ENCODE measurements at places on chromosomes 1 and 21. TPM values are rescaled to one million over a fixed set of nuclear protein-coding genes. Genes with fewer than 3 reads are reported as not detected.

- no peak for DNase-seq
- H3K4me1 ChIP-seq: peaks cover 9% of the 10 kb centered on the region
- no peak overlapping the region for H3K27ac ChIP-seq
- H3K4me3 ChIP-seq: no peak overlapping the region
- H3K36me3 ChIP-seq: no peaks in the 10 kb centered on the region
Observed at GRCh38 chr1:46205791-46206190, 2.7 kb downstream of the LURAP1 start.

DNA sequence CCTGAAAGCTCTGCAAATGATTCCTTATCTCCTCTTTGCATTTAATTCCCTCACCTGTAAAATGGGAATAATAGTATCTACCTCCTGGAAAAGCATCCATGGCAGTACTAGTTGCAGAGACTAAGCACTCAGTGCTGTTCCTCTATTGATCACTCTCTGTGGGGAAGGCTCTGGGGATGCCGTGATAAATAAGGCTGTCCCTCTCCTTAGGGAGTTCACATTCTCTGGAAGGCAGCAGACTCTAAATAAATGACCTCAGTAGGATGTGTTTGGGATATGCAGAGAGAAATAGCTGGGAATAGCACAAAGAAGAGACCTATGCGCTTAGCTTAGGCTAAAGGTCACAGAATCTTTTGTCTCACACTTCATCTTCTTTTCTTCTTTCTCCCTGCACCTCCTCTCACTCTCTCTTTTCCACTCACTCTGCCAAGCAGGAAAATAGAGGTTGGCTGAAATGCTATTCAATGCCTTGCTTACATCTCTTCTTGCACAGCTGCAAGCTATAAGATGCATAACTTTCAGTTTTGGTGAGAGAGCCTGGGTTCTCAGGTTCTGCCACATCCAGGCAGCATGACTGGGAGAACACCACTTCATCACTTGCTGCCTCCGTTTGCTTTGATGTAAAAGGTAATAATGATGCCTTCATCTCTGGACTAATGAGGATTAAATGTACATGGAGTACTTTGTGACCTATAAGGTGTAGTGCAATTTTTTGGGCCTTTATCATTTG, 101.5 kb downstream of the LMX1A start:
- H3K36me3 ChIP-seq: no peaks in the 10 kb centered on the region
- DNase-seq: no peak
- H3K4me1 ChIP-seq: no peaks in the 10 kb centered on the region
- H3K27me3 ChIP-seq: no peaks in the 10 kb centered on the region
- H3K27ac ChIP-seq: no peak overlapping the region

GRCh38 chr1:118396279-118396678, 211.3 kb upstream of the SPAG17 start:
- no peaks in the 10 kb centered on the region for H3K36me3 ChIP-seq
- DNase-seq: no peak
- H3K4me3 ChIP-seq: no peak overlapping the region
- H3K4me1 ChIP-seq: no peaks in the 10 kb centered on the region
- no peak overlapping the region for H3K27ac ChIP-seq

- no peak overlapping the region for H3K4me3 ChIP-seq
- no peaks in the 10 kb centered on the region for H3K36me3 ChIP-seq
- no peaks in the 10 kb centered on the region for H3K27me3 ChIP-seq
- DNase-seq: no peak
- H3K27ac ChIP-seq: no peak overlapping the region
Observed at GRCh38 chr1:48735796-48736195, 40.9 kb downstream of the BEND5 start.

The CFAP45 gene
- 0.32 TPM for total RNA-seq

The APCS gene
- not detected for total RNA-seq

DNA sequence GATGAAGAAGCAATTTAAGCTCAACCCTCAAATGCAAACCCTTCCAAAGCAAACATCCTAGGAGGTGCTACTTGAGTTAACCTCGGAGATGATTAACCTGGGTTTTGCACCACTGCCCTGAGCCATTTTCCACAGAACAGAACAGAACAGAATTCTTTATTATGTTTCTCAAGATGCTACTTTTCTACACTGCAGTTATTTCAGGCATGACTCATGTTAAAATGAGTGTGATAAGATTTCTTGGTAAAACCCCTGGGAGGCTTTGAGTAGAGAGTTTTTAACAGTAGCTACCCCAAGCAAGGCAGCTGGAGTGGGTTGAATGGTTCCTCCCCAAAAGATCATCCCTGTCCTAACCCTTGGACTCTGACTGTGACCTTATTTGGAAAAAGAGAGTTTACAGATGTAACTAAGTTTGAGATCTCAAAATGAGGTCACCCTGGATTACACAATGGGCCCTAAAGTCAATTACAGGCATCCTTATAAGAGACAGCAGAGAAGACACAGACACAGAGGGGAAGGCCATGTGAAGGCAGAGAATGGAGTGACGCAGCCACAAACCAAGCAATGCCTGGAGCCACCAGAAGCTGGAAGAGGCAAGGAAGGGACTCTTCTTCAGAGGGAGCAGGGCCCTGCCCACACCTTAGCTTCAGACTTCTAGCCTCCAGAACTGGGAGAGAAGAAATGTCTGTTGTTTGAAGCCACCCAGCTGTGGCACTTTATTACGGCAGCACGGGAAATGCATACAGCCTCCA, 153.4 kb downstream of the ETS2 start:
- H3K27ac ChIP-seq: peak overlapping the region; percentile 81
- DNase-seq: peak; percentile 51
- peaks cover 52% of the 10 kb centered on the region for H3K4me1 ChIP-seq
- H3K4me3 ChIP-seq: no peak overlapping the region
- no peaks in the 10 kb centered on the region for H3K27me3 ChIP-seq

The RAB4A gene
- 20.9 TPM for total RNA-seq

The EIF3I gene
- total RNA-seq: 43.8 TPM

GRCh38 chr1:202074985-202075384, 47.7 kb upstream of the GPR37L1 start:
- H3K27ac ChIP-seq: peak overlapping the region; percentile 84
- H3K4me1 ChIP-seq: peaks cover 70% of the 10 kb centered on the region
- no peaks in the 10 kb centered on the region for H3K27me3 ChIP-seq
- no peak overlapping the region for H3K4me3 ChIP-seq
- no peaks in the 10 kb centered on the region for H3K36me3 ChIP-seq

DNA sequence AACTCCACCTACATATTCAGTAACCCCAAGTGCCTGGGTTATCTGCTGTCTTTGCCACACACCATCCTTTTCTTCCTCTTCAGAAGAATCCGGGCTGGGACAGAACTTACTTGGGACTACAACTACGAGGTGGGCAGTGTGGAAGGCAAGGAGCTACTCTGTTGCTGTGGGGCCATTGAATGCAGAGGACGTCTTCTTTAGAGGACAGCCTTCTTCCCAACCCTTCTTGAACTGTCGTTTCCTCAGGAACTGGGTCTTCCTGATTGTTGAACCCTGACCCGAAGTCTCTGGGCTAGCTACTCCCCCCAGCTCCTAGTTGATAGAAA, 10.5 kb downstream of the CERS2 start:
- H3K4me3 ChIP-seq: no peak overlapping the region
- H3K27ac ChIP-seq: no peak overlapping the region
- no peak for DNase-seq
- H3K36me3 ChIP-seq: peaks cover 63% of the 10 kb centered on the region
- no peaks in the 10 kb centered on the region for H3K27me3 ChIP-seq

The FGR gene
- total RNA-seq: 8.8 TPM

The GBP3 gene
- 42.4 TPM for total RNA-seq

- H3K27ac ChIP-seq: no peak overlapping the region
- no peak for DNase-seq
- H3K36me3 ChIP-seq: no peaks in the 10 kb centered on the region
- no peaks in the 10 kb centered on the region for H3K27me3 ChIP-seq
- no peaks in the 10 kb centered on the region for H3K4me1 ChIP-seq
Observed at GRCh38 chr1:213423041-213423440, 372.0 kb downstream of the RPS6KC1 start.

GRCh38 chr1:200693327-200693726, 23.6 kb upstream of the DDX59 start:
- no peaks in the 10 kb centered on the region for H3K4me1 ChIP-seq
- DNase-seq: no peak
- no peak overlapping the region for H3K27ac ChIP-seq

GRCh38 chr1:55781944-55782482, 566.8 kb upstream of the USP24 start:
- no peak overlapping the region for H3K4me3 ChIP-seq
- H3K27me3 ChIP-seq: no peaks in the 10 kb centered on the region
- H3K36me3 ChIP-seq: no peaks in the 10 kb centered on the region
- peak overlapping the region; percentile 59 for H3K27ac ChIP-seq
- peak; percentile 15 for DNase-seq

DNA sequence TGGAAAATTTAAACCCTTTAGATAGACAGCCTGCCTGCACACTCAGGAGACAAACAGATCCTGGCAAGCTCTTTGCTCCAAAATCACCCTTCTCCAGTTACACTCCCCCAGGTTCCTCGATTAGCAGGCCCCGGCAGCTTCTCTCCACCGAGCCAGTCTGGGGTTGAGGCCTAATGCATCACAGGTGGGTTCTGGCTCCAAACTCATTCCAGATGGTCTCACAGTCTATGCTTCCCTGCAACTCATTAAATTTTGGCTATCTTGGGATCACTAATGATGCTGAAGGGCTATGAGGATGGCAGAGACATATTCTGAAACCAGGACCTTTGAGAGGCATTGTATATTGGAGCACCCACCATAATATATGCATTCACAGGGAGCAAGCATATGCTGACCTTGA, 559.8 kb upstream of the USP24 start:
- DNase-seq: no peak
- H3K36me3 ChIP-seq: no peaks in the 10 kb centered on the region
- no peaks in the 10 kb centered on the region for H3K27me3 ChIP-seq
- H3K4me1 ChIP-seq: no peaks in the 10 kb centered on the region

DNA sequence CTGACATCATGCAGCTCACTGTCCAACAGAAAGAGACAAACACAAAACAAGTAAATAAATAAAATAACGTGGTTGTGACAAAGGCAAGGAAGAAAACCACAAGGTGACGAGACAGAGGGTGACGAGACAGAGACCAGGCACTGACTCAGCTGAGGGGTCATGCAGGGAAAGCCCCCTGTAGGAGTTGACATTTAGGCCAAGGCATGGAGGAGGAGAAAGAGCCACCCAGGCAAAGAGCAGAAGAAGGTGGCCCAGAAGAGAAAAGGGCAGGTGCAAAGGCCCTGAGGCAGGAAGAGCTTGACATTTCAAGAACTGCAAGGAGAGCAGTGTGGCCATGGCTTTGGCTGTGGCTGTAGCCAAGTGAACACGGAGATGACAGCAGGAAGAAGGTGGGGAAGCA, 65.1 kb upstream of the ID3 start:
- H3K4me1 ChIP-seq: no peaks in the 10 kb centered on the region
- H3K36me3 ChIP-seq: no peaks in the 10 kb centered on the region
- no peaks in the 10 kb centered on the region for H3K27me3 ChIP-seq
- no peak overlapping the region for H3K4me3 ChIP-seq

GRCh38 chr1:44842862-44843655, at the start of gene PTCH2:
Gene PTCH2, minus strand, starts transcription at chr1:44843253. Its CDS starts 321 bp downstream, at chr1:44842932.
- peak within 1 kb of the TSS; percentile 57 for H3K27ac ChIP-seq
- peak; percentile 67 for DNase-seq
- peaks cover 11% of the 10 kb centered on the region for H3K4me1 ChIP-seq
- H3K36me3 ChIP-seq: no peaks in the 10 kb centered on the region
- H3K27me3 ChIP-seq: peaks cover 3% of the 10 kb centered on the region

GRCh38 chr1:230743899-230744298, 3.3 kb upstream of the CAPN9 start:
- H3K27me3 ChIP-seq: no peaks in the 10 kb centered on the region
- DNase-seq: no peak
- H3K4me3 ChIP-seq: no peak overlapping the region
- H3K27ac ChIP-seq: no peak overlapping the region
- no peaks in the 10 kb centered on the region for H3K36me3 ChIP-seq

DNA sequence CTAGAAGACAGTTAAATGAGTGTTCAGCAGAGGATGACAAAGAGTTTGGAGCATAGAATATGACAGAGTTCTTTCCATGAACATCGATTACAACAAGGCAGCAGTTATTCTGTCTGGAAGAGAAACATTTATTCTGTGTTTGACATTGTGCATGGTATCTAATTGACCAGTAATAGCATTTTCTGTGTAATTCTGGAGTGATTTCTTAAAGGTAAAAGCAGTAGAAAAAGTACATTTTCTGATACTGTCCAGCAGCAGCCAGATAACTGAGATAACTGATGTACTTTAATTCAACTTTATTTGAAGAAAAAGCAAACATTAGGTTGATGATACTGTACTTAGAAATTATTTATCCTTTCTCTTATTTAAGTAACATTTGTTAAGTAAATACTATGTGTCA, 497.1 kb downstream of the AGBL4 start:
- H3K27ac ChIP-seq: no peak overlapping the region
- H3K4me1 ChIP-seq: no peaks in the 10 kb centered on the region
- no peaks in the 10 kb centered on the region for H3K27me3 ChIP-seq
- DNase-seq: no peak
- no peaks in the 10 kb centered on the region for H3K36me3 ChIP-seq
- no peak overlapping the region for H3K4me3 ChIP-seq

DNA sequence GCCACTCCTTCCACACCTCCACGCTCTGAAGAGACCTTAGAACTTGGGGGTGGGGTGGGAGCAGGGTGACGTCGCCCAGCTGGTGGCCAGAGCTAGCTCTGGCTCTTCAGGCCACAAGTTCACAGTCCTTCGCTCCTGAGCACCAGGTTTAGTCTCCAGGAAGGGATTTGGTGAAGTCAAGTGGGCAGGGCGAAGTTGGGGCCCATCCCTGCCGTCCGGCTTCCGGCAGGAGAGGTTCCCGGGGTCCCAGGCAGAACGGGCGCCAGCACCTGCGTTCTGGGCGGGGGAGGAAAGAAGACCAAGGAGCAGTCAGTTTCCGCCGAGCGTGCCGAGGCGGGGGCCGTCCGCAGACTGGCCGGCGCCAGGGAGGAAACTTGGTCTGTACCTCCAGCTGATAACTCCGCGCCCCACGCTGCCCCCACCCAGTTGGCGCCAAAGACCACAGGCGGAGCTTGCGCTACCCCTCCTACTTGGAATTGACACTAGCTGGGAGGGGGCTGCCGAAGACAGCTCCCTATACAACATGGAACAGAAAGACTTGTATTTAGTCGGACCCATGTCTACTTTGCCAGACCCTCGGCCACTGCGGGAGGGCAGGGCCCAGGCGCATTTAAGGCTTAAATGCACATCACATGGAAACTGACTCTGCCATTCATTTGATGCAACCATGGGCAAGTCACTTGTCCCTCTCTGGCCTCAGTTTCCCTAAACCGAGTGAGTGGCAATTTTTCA, 995 bp downstream of the ID3 start:
- peaks cover 73% of the 10 kb centered on the region for H3K4me1 ChIP-seq
- no peaks in the 10 kb centered on the region for H3K36me3 ChIP-seq
- DNase-seq: peak; percentile 83
- peak overlapping the region; percentile 96 for H3K27ac ChIP-seq
- H3K4me3 ChIP-seq: peak overlapping the region; percentile 43
- no peaks in the 10 kb centered on the region for H3K27me3 ChIP-seq

- no peak overlapping the region for H3K27ac ChIP-seq
- no peaks in the 10 kb centered on the region for H3K27me3 ChIP-seq
- no peaks in the 10 kb centered on the region for H3K36me3 ChIP-seq
- no peaks in the 10 kb centered on the region for H3K4me1 ChIP-seq
- no peak for DNase-seq
- no peak overlapping the region for H3K4me3 ChIP-seq
Observed at GRCh38 chr1:214471458-214471857, 79.9 kb downstream of the PTPN14 start.

GRCh38 chr1:34186741-34187494, 10.2 kb downstream of the C1orf94 start:
- no peaks in the 10 kb centered on the region for H3K36me3 ChIP-seq
- H3K27ac ChIP-seq: no peak overlapping the region
- peaks cover 11% of the 10 kb centered on the region for H3K27me3 ChIP-seq
- H3K4me3 ChIP-seq: no peak overlapping the region
